ENCODE measurements at places on chromosomes 4 and X.
A peak's percentile ranks its signal among the peaks of the same experiment; 100 is the strongest.

DNA sequence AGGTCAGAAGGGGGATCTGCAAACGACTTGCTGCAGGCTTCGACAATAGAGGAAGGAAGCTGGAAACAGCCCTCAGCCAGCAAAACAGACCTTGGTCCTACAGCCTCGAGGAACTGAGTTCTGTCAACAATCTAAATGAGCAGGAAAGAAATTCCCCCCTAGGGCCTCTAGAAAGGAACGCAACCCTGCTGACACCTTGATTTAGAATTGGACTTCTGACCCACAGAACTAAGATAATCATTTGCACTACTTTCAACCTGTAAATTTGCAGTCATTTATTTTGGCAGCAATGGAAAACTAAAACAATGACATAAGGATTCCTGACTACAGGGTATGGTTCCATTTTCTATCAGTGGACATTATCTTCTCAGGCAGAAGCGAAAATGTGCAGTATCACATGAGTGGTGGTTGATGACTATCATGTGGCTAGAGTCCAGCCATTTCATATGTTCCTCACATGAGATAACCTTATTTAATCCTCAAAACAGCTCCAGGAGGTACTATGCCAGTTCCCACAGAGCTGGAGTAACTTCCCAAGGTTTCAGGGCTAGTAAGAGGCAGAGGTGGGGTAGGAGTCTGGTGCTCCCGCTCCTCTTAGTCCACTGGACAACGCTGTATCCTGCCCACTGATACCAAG is 61.6 kb downstream of the SAT1 start:
- peak; percentile 51 for DNase-seq

DNA sequence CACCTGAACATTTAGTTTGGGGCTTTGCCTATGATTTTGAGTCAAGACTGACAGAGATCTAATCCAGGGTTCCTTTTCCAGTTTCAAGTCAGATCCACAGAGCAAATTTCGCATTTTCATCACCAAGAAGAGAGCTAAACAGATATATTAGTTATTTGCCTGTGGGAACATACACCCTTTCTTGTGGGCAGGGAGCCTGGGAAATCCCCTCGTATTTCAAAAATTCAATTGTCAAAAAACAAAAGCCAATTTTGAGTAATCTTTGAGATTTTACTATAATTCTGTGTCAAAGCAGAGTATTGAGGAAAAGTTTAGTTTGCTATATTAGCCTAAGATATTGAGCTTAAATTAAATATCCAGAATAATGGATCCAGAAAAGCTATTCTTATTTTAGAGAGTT is 56.6 kb downstream of the AFM start:
- no peak for DNase-seq

- no peak for DNase-seq
Measured at GRCh38 chrX:16788477-16788876, 2.2 kb downstream of the TXLNG start.

GRCh38 chrX:3567686-3568085 is 145.8 kb downstream of the PRKX start:
- no peak for DNase-seq

- DNase-seq, result no peak
Measured at GRCh38 chr4:64584125-64584524, 174.9 kb upstream of the TECRL start.

GRCh38 chr4:66636349-66636748 is 909.0 kb downstream of the CENPC start:
- DNase-seq, result no peak

GRCh38 chrX:22206781-22207180 is 65.9 kb upstream of the CBLL2 start:
- no peak for DNase-seq

- DNase-seq, result no peak
Measured at GRCh38 chr4:165662341-165662740, 210.7 kb upstream of the TLL1 start.

DNA sequence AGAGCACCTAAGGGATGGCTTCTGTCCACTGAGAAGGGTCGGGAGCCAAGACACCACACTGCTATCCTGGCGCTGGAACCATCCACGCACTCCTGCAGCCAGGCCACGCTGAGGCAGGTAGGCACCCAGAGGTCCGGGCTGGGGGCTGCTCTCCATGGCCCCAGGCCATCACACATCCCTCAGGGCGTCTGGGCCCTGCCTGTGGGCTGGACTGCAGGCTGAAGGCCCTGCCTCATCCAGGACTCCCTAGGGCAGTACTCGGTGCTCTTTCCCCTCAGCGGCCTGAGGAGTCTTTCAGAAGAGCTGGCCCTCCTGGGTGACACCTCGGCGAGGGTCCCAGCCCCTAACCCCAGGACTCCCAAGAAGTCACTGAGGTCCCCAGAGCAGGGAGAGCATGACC is 17.7 kb downstream of the FGFR3 start:
- DNase-seq, result no peak

- DNase-seq, result peak; percentile 73
Measured at GRCh38 chrX:18886344-18887161, 97.4 kb downstream of the PHKA2 start.

All from lung (tissue), 17 donors.